ENCODE measurements at places on chromosomes 3 and 15.

- no peak for DNase-seq
Observed at GRCh38 chr3:150064971-150065370, 94.3 kb upstream of the PFN2 start.

DNA sequence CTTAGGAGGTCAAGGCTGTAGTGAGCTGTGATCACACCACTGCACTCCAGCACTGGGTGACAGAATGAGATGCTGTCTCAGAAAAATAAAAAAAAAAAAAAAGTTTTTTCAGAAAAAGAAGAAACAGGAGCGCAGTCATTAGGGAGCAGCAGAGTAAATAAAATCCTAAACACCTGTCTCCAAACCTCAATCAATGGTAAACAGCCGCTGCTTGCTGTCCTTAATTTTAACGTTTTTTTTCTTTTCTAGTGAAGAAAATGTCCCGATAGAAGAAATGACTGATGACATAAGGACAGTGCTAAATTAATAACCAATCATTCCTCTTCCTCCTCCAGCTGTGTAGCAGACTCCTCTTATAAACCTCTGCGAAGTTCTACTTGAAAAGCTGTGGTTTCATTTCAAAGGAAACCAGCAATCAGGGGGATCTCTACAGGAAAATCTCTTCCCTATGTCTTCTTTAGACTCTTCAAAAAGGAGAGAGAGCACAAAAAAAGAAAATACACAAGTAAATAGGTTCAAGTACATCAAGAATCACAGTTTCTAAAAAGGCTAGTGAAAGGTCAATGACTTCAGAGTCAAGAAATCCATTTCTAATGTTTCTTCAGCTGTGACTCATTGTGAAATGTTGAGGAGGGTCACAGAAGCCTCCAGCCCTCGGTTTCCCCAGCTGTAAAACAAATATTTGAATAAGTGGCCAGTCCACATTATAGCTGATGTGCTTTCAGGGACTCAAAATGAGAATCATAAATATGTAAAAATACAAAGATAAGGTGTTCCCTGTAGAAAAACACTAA lies 127.6 kb downstream of the TMCO5A start:
- no peak for DNase-seq

DNA sequence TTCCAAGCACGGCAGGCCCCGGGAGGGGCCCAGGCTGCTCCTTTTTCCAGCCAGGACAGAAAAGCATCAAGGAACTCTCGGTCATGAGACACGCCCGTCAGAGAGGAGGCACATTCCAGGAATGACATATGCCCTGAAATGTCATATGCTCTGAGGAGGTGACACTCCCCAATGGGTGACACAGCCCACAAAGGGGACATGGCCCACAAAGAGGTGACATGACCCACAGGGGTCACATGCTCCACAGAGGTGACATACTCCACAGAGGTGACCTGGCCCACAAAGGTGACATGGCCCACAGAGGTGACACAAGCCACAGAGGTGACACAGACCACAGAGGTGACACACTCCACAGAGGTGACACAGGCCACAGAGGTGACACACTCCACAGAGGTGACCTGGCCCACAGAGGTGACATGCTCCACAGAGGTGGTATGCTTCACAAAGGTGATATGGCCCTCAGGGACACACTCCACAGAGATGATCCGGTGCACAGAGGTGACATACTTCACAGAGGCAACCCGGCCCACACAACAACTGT lies 79.2 kb downstream of the ABHD5 start:
- DNase-seq = no peak

DNA sequence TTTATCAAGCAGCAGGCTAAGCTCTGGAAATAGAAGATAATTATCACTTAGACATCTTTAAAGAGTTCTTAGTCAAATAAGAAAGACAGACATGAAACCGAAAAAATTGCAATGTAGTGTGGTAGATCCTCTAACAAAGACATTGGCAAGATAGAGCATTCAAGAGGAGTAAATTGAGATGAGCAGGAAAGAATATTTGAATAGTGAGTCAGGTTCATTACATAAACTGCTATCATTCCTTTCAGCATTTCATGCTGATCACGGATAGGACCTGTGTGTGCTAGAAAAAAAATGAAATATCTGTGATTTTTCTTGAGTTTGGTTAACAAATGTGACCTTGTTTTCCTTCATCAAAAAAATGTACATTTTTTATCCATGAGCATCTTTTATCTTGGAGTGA lies 460.9 kb downstream of the OTOL1 start:
- DNase-seq = no peak

GRCh38 chr15:53611145-53611920 lies 148.1 kb downstream of the WDR72 start:
- DNase-seq = no peak

GRCh38 chr3:138567403-138567802 lies 26.7 kb downstream of the CEP70 start:
- DNase-seq = no peak

- DNase-seq = no peak
Observed at GRCh38 chr3:162052636-162053035, 556.0 kb downstream of the OTOL1 start.

DNA sequence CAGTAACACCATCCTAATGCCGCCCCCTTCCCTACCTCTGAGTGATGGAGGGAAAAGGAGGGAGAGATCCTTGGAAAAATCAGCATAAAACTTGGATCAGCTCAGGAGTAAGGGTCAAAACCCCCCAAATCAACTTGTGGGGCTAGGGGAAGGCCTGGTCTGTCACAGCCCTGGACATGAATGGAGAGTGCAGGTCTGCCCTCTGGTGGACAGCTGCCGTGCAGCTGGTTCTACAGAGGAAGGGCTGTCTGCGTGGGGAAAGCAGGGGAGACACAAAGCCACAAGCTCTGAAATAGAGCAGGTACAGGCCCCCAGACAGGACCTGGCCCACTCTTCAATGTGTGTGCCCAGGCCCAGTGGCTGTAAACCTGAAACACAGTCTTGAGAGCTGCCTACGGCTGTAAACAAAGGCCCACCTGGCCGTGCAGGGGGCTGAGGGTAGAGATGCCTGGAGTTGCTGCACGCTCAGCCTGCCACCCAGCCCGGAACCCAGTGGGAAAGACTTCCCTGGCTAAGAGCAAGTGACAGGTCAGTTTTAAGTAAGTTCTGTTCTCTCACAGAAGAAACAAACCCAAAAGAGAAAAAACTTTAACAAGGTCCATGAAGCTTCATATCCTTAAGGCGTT lies 16.4 kb downstream of the CLK3 start:
- peak; percentile 37 for DNase-seq

GRCh38 chr15:95401587-95401986 lies 928.9 kb upstream of the NR2F2 start:
- no peak for DNase-seq

- DNase-seq = no peak
Observed at GRCh38 chr3:169694117-169694516, 30.6 kb upstream of the MECOM start.

DNA sequence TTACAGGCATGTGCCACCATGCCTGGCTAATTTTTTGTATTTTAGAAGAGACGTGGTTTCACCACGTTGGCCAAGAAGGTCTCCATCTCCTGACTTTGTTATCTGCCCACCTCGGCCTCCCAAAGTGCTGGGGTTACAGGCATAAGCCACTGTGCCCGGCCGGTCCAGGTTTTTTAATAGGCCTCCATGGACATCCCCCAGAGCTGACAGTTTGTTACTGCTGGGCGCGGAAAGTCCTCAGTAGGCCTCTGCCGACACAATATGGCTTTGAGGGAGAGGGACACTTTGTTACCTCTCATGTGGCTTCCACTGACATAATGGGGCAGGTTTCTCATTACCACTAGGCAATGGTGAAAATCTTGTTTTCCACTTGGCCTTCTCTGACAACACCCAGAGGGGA lies 152.0 kb downstream of the WNT7A start:
- no peak for DNase-seq

- DNase-seq = no peak
Observed at GRCh38 chr3:77096966-77097890, 57.3 kb downstream of the ROBO2 start.

DNA sequence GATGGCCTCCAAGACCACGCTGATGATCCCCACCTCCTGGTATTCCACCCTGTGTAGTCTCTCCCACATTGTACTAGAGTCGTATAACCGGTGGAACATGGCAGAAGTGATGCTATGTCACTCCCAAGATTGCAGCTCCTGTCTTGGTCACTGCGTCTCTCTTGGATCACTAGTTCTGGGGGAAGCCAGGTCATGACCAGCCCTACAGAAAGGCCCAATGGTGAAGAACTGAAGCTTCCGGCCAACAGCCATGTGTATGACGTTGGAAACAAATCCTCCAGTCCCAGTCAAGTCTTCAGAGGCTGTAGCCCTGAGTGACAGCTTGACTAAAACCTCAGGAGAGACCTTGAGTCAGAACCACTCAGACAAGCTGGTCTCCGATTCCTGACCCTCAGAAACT lies 61.9 kb upstream of the FNDC3B start:
- no peak for DNase-seq

DNA sequence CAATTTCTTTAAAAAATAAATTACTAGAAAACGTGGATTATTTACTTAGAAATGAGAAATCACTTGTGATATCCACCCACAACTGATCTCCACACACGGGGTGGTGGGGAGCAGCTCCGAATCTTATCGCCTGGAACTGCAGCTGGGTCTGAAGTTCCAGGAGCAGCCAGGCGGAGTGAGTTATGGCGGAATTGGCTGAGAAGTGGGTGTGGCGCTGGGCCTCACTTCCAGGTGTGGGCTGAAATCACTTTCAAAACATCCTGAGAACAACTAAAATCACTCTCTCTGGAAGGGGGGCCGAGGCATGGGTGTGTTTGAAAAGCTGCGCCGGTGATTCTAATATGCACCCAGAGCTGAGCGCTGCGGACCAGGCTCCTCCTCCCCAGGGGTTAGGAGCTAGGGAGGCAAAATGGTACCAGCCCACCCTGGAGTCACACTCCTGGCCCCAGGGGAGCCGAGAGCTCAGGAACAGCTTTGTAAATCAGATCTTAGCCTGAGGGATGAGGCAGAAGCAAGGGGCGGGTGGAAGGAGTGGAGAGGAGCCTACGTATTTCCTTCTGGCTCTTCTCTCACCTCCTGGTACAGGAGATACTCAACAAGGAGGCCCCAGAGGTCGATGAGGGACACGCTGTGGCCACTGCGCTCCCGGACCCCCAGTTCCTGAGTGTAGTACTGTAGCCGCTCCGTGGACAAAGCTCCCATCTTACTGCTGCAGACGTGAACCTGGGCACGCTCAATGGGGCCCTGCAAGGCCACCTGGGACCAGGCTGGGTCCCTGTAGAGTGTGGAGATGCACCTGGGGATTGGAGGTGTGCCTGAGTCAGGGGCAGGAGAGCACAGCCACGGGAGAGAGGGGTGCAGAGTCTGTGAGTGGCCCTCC lies 9.6 kb downstream of the PLA2G4F start:
- no peak for DNase-seq

GRCh38 chr15:75809986-75810750 lies 33.1 kb upstream of the UBE2Q2 start:
- no peak for DNase-seq

DNA sequence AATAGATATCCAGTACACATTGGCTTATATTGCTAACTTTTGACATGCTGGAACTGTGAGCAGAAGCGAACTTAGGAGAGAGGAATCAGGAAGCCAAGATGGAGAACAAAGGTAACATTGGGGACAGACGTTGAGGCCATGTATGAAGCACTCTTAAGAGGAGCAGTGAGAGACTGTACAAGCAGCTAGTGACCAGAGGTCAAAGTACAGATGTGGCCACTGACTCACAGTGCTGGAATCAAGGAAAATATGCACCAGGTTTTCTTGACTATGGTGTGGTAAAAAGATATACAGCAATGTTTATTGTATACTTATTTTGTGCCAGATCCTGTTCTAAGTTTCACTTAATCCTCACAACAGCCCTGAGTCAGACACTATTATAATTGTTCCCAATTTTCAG lies 2.0 kb upstream of the IL20RB start:
- no peak for DNase-seq

DNA sequence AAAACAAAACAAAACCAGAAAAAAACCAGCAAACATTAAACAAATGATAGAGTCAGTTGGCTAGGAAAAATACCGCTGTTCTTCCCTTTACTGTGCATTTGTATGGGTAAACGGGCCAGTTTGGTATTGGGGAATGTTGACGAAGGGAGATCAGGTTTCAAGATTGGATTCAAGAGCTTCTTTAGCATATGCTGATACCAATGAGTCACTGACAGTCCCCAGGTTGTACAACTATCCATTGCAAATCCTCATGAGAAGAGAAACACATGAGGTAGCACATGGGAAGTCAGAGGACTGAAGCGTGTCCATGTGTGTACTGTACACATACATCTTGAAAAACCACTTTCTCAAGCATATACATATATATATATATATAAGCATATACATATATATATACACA lies 25.6 kb downstream of the TIGIT start:
- DNase-seq = no peak

DNA sequence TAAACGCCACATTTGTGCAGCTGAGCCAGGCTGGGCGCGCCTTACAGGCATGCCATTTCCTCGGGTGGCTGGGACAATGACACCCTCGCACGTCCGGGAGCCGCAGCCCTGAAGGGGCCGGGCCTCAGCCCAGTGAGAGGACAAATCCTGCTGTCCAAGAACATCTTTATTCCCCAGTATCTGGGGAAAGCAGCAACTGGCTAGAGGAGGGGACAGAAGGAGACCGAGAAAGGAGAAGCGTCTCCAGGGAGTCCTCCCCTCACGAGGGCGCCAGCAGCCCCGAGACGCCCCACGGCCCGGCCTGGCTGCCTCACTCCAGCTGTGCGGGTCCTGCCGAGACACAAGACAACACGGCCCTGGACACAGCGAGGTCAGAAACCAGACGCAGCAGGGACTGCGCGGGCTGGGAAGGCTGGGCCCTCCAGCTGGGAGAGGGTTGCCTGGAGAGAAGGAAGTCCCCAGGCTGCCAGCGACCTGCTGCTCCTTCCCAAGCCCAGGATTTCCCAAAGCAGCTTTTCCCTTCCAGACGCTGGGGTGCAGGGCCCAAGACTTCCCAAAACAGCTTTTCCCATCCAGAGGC lies 130.2 kb downstream of the CHSY1 start:
- peak; percentile 23 for DNase-seq

DNA sequence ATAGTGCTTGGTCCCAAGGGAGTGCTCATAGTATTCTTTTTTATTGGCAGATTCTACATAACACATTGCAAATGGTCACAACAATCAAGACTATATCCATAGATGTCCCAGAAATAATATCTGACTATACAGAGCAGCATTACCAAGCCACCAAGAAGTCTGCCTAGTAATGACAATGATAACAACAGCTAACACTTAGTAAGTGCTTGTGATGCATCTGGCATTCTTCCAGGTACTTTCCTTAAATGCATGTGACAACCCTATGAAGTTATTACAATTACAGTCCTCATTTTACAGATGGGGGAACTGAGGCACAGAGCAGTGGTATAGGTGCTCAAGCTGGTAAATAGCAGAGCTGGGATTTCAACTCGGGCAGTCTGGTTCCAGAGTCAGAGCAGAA lies 49.6 kb upstream of the ICE2 start:
- DNase-seq = no peak

- no peak for DNase-seq
Observed at GRCh38 chr15:62599791-62600777, 435.0 kb upstream of the C2CD4B start.
